ENCODE measurements at places on chromosomes 4 and X.

GRCh38 chr4:114727461-114727860, 128.9 kb downstream of the UGT8 start:
- DNase-seq = no peak

DNA sequence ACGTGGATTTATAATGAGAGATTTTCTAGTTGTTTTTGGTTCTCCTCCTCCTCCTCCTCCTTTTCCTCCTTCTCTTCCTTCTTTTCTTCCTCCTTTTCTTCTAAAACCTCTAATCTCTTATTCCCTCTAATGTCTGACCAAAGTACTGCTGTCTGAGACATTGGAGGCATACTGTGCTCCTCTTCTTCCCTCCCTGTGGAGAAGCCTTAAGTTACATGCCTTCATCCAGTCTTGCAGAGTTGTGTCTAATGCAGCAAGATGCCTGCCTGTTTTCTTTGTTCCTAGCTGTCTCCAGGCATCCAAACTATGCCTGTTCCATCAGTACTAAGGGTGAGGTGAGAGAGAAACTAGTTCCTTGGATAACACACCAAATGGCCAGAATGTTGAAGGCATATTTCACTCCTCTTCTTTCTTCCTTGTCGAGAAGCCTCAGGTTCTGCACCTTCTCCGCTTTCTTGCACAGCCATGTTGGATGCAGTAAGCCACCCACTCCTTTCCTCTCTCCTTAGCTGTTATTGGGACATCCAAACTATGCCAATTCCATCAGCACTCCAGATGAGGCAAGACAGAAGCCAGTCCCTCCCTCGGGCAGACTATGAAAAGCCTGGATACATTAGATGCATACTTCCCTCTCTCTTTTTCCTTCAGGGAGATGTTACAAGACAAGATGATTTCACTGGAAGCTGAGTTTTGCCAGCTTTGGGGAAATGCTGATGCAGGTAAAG, 285.7 kb upstream of the TRAM1L1 start:
- no peak for DNase-seq

DNA sequence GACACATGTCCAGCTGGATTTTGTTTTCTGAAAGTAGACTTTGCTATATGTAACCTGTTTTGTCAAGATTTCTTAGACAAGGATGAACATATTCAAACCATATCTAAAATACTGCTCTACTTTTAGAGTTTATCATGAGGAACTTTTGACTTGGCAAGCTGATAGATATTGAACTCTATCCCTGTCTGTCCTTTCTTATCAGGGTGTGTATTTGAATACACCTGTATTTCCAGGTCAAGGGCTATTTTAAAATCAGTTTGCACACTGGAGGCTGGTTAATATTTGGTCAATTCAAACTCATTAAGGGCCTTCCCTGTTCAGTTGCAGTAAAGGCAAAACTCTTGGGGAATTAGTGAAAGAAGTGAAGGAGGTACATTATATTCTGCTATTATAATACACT, 2.3 kb downstream of the CDS1 start:
- DNase-seq = no peak

DNA sequence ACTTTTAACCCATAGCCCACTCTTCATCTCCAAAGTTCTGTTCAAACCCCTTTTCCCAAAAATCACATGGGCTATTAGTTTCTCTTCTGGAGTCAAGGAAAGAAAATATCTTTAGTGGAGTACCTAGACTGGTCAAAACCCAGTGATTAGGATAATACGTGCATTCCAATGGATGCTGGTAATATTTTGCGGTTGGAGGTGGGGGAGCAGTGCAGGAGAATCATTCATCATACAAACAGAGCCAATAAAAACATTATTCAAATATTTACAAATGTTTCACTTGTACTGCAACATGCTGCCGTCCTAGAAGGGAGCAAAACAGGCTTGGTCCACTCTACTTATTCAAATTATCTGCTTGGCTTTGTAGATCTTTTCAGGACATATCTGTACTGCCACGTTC, 57.2 kb upstream of the RAB9B start:
- DNase-seq = no peak

DNA sequence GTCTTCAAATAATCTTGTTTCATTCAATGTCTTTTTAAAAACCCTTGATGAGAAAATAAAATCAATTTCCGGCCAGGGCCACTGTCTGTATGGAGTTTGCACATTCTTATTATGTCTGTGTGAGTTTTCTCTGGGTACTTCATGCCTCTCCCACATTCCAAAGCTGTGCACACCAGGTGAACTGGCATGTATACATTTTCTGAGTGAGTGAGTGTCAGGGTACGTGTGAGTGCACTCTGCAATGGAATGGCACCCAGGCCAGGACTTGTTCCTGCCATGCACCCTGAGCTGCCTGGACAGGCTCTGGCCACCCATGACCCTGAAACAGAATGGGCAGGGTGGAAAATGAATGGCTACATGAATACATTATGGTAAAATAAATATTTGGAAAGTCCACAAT, 61.3 kb downstream of the UBE2NL start:
- DNase-seq = no peak

GRCh38 chrX:152884171-152884570, 13.7 kb upstream of the ZNF185 start:
- no peak for DNase-seq

GRCh38 chrX:104392350-104392749, 137.6 kb upstream of the ESX1 start:
- no peak for DNase-seq

DNA sequence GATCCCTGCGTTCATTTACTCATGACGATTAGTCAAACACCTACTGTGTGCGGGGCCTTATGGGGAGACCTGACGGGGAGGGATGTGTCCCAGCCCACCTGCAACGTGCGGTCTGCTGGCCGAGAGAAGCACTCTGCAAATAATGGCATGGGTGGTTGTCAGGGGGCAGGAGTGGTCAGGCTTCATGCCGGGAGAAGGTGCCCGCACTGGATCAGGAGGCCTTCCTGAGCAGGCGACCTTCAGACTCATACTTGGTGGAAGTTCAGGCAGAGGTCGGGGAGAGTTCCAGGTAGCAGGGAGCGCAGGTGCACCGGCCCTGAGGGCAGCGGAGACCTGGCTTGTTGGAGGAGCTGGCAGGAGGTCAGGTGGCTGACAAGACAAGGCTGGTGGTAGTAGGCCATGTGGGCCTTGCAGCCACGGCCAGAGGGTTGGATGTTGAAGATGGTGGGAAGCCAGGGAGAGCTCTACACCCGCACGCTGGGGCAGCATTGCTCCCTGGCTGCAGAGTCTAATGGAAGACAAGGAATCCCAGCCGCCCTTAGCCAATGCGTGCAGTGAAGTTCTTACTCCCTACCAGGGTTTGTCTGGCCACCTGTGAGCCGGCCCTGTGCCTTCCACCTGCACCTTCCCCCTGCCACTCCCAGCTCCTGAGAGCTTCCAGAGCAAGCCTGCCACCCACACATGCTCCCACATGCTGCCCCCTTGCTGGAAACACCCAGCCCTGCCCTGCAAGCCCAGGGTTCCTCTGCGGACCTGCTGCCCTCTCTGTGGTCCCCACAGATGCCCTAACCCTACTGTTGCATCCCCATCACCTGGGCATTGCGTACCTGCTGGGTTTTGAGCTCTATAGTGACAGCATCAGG, 97.3 kb downstream of the PSAPL1 start:
- DNase-seq = no peak

DNA sequence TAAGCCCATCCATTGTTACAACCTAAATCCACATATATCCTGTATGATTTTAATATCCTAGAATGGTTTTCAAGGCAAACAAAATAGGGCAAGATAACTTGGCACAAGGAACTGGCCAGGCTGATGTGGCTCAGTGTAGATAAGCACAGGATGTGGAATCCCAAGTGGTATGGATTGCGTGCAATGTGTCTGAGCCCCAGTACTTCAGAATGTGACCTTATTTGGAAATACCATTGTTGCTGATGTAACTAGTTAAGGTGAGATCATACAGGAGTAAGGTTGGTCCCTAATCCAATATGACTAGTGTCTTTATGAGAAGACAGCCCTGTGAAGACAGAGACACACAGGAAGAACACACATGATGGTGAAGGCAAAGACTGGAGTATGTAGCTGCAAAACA, 72.4 kb downstream of the IL21 start:
- DNase-seq = no peak

- DNase-seq = no peak
Measured at GRCh38 chrX:96445531-96446065, 239.0 kb upstream of the DIAPH2 start.

- DNase-seq = no peak
Measured at GRCh38 chrX:110440016-110440805, 81.6 kb downstream of the RTL9 start.

DNA sequence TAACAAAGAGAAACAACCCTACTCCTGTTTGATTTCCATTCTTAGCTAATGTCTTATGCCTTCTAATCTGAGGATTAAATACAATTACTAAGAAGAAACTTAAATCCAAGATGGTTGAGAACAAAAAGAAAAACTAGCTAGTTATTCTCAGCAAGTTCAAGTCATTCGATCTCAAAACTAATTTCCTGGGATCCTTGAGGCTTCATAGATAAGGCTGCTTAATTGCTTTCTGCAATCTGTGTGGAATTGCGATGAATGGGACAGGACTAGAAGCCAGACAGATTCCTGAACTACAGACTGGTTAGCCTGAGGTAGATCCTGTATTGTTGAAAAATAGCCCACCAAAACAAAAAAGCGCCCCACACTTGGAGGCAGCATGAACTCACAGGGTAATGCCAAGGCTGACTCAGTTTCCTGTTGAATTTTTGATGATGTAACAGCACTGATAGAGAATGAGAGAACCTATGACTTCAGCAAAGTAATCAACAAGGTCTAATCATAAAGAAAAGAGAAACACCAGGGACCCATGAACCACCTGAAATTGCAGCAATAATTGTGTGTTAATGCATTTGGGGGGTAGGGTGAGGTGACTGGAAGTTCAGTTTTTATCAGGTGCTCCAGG, 33.9 kb downstream of the KLHL15 start:
- no peak for DNase-seq

DNA sequence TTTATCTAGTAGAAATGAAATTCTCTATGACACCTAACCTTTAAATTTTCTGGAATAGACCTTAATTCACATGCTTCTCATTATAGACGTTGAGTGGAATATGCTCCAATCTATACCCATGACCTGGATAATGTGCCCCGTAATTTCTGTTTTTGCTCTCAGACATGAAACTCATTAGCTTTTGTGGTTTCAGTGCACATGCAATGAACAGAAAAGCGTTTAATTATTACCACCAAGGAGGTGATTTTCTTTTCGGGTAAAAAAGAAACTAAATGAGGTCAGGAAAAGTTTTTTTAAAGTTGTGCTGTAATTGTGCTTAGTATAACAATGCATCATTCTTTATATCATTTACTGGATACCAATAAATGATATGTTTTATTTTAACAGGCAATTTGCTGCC, 1703.9 kb upstream of the TENM3 start:
- no peak for DNase-seq

GRCh38 chr4:30763321-30763727, 43.2 kb downstream of the PCDH7 start:
- DNase-seq = no peak

DNA sequence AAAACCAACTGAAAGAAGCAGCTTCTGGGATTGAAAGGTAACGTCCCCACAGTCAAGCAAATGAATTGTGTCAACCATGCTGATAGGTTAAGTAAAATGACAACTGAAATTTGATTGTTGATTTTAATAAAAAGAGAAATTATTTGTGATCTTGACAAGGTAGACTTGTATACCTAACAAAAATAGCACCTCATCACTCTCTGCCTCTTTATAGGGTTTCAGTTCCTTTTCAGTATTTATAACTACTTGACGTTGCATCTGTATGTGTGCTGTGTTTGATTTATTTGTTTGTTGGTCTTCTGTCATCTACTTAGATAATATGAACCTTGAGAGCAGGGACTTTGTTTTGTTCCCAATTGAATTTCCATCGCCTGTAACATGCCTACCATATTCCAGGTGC, 7.9 kb upstream of the PPP3CA start:
- DNase-seq = no peak

GRCh38 chrX:150719621-150720020, 26.4 kb downstream of the MTMR1 start:
- no peak for DNase-seq

GRCh38 chr4:92249541-92249940, 54.2 kb upstream of the GRID2 start:
- no peak for DNase-seq

- DNase-seq = no peak
Measured at GRCh38 chrX:148120999-148121623, 140.0 kb downstream of the FMR1NB start.
